Endothelial cell (in vitro differentiated cells): ENCODE measurements at places on chromosomes 3 and 15.

DNA sequence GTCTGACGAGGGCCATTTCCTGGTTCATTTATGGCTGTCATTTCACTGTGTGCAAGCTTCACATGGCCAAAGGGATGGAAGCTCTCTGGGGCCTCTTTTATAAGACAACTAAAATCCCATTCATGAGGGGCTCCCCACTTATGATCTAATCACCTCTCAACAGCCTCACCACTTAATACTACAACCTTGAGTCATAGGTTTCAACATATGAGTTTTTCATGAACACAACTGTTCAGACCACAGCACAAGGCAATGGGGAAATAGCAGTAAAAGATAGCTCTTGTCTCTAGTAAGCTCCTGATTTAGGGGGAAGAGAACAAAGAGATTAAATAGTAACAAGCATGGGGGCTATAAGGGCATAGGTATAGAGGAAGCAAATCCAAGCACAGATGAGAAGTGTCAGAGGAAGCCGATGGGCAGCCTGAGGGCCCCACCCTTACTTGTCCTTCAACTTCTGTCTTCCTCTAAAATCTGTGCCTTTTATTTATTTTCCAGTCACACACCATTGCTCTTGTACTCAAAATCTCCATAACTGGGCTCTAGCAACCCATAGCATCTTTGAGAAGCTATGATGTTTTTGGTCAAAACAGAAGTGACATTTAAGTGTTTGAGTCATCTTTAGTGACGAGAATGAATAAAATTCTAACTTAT is 329.1 kb downstream of the UNC13C start:
- no peak for DNase-seq

- no peak for DNase-seq
Measured at GRCh38 chr3:63707731-63708130, 55.3 kb downstream of the SNTN start.

DNA sequence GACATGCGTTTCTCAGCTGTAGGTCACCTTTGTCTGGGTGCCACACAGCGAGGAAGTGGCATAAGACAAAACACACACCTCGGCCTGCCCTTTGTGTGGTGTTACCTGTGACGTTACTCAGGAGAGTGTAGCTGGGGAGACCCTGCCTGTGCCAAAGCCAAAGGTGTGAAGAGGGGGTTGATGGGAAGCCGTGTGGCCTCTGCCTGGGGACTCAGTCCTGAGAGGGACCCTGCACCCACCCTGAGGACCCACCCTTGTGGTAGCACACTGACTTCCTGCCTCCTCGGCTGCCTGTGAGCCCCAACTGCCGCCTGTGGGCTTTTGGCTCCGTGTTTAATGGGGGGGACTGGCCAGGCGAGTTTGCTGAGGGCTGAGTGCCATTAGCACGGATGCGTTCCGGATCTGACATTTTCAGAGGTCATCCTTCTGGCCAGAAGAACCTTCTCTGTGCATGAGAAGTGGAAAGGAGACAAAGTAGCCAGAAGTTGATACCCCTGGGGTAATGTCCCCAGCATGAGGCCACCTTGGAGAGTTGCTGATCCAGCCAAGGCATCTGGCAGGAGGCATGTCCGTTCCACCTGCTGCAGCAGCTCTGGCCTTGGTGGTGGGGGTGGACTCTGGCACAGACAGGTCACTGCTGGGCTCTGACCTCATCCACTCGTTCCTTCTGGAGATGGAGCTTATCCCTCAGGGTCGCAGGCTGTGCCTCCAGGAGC is 51.8 kb upstream of the FURIN start:
- no peak for DNase-seq

- DNase-seq, result no peak
Measured at GRCh38 chr15:69116391-69116790, 44.0 kb upstream of the GLCE start.

- DNase-seq, result no peak
Measured at GRCh38 chr3:111797171-111797615, 61.9 kb upstream of the PHLDB2 start.

DNA sequence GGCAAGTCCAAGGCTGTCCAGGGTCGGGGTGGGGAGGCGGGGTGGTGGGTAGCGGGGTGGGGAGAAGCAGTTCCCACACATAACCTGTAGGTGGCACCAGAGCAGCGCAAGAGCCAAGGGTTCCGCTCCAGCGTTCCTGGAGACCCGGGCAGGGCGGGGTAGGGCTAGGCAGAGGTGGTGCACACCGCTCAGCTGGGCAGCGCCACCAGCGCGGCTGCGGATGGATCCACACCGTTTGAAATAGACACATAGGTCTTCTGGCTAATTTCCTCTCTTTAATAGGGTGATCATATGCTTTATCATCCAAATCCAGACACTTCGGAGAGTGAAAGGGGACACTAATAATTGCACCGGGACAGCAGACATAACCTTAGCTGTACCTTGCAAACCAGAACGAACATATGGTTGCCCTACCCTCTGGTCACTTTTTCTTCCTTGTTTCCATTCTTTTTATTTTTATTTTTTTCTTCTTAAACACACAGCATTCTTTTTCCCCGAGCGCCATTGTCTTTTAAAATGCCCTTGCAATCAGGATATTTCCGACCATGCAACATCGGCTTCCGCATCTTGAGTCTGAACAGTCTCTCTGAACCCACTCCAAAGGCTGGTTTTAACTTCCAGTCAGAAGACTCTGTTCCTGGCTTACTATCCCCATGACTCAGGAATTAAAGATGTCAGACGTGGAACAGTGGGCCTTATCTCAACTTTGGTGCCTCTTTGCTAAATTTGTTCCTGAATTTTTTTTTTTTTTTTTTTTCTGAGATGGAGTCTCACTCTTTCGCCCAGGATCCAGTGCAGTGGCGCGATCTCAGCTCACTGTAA is 12.5 kb upstream of the ZSCAN2 start:
- peak; percentile 91 for DNase-seq

DNA sequence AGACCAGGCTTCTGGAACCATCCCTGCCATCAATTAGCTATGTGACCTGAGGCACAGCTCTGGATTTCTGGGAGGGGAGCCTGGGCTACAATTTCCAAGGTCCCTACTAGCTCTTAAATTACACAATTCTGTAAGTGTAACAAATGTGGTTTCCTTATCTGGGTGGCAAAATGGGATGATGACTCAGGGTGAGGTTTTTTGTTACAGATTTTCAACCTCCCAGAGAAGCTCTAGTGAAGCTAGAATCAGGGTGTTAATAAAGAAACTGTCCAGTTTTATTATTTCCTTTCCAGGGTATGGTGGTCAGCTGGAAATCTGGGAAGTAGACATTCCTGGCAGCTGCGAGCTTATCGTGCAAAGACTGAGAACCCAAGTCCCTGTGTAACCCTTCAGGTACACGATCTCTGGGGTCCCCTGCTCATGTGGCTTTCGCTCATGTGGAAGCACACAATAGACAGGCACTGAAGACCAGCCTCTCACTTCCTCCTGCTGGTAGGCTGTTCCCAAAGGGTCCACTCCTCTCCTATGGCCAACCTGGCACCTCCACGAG is 7.3 kb downstream of the RAB27A start:
- no peak for DNase-seq

- DNase-seq, result no peak
Measured at GRCh38 chr15:72859757-72860145, 76.2 kb upstream of the ADPGK start.

- DNase-seq, result no peak
Measured at GRCh38 chr15:91142106-91142744, 42.2 kb downstream of the SV2B start.

- DNase-seq, result no peak
Measured at GRCh38 chr3:108705045-108705444, 52.2 kb downstream of the RETNLB start.

- no peak for DNase-seq
Measured at GRCh38 chr3:10187290-10187876, 22.7 kb downstream of the IRAK2 start.

DNA sequence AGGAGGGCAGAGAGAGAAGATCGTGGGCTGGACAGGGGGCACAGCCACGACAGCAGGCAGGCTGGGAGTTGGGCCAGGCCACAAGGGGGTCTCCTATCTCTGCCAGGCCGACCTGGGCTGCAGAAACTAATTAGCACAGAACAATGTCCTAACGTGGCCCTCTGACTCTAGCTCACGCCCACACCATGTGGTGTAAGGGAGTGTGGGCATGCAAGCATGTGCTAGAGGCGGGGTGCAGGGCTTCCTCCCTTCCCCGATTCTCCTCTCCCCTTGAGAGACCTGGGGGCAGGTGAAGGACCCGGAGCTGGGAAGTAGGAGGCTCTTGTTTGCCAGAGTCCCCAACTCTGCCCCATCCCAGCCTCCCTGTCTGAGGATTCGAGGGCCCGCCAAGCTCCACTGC is 65.5 kb downstream of the LINGO1 start:
- DNase-seq, result no peak

DNA sequence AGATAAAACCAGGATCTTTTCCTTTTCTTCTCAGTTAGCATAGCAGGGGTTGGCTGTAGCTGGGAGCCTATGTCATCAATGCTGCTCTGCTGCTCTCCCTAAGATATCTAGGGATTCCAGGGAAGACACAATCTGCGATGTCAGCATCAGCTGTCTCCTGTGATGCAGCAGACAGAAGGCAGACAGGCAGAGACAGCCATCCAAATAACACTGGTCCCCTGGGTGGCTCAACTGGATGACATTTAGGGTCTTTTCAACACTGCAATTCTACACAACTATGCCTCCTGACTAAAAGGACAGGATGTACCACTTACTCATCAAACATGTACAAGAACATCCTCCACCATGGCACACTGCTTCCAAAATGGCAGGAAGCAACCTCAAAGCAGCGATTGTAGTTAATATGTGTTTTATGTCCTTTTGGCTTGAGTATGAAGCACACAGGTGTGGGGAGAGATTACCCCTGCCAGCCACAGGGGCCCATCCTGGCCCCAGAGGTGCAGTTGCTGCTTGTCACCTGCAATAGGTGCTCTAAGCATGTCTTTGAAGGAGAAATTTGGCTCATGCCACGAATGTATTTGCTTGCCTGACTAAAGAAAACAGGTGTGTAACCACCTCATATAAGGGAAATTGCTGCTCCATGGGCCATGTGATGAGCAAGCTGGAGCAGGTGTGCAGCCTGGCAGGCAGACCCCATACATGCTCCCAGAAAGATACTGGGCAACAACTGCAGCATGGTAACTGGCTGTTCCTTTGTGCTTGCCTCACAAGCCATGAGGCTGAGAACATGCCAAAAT is 357.8 kb downstream of the VPS13C start:
- no peak for DNase-seq

- no peak for DNase-seq
Measured at GRCh38 chr3:150238995-150239619, 169.0 kb upstream of the TSC22D2 start.

DNA sequence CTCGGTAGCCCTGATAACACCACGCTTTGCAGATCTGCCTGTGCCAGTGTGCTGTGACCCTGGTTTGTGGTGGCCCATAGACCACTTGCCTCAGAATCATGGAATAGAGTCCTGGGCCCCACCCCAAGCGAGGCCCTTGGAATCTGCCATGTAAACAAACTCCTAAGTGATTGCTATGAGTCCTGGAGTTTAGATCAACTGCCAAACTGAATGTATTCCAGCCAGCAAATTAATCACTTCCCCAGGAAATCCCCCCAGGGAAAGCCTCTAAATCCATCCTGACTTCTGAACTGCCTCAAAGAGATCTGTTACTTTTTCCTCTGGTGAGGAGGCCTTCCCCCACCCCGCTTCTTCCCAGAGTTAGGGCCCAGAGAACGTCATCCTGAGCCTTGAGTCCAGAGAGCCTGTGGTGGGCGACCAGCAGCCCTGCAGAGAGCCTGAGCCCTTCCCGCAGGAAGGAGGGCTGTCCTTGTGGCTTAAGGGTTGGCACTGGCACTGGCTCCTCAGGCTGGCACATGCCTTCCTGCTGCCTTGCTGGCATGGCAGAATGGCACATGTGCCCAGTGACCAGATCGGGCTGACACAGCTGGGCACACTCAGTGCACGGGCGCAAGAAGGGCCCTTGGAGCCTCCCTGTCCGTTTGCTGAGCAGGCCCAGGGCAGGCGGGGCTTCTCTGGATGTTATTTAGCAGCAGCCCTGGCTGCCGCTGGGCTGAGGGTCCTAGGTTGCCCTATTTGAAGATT is 50.6 kb upstream of the PLXNA1 start:
- no peak for DNase-seq

GRCh38 chr3:59800481-59800880 is 750.7 kb upstream of the CFAP20DC start:
- no peak for DNase-seq

DNA sequence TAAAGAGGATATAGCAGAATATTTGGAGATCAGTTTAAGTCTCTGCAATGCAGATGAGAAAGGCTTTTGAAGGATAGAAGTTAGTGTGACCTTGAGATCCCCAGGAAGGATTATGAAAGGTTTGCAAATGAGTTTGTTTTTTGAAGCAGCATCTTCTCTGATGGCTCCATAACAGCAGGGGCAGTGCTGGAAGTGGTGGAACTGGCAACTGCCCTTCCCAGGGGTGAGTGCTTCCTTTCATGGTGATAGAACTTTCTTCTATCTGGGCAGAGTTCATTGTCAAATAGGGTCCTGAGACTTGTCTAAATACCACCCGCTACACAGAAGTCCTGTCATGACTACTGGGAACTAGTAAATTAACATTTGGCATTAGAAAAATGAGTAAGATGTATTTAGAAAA is 314.2 kb upstream of the MCTP2 start:
- no peak for DNase-seq

DNA sequence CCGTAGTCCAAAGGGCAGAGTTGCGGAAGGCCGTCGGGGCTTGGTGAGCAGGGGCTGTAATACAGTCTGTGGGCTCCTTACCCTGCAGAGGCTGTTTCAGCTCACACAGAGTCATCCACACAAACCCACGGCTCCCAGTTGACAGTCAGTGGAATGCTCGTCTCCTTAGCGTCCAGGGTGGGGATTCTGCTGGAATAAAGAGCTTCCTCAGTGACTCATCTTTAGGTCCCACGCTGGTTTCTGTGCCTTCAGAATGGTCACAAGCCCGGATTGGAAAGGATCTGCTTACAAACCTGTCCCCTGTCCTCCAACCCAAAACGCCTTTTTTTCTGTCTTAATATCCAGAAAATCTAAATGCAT is 201.3 kb upstream of the TPM1 start:
- no peak for DNase-seq

- no peak for DNase-seq
Measured at GRCh38 chr3:111819927-111820326, 39.1 kb upstream of the PHLDB2 start.

DNA sequence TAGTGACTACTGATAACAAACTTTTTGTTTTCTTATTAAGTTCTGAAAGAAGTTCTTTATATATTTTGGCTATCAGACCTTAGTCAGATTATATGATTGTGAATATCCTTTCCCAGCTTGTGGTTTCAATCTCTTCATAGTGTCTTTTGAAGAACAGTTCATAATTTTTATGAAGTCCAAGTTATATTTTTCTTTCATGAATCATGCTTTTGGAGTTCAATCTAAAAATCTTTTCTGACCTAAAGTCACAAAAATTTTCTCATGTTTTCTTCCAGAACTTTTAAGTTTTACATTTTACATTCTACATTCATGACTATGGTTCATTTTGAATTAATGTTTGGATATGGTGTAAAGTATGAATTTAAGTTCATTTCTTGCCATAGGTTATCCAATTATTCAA is 34.2 kb upstream of the OCA2 start:
- DNase-seq, result no peak

- no peak for DNase-seq
Measured at GRCh38 chr15:47721676-47722075, 4.4 kb downstream of the SEMA6D start.

- no peak for DNase-seq
Measured at GRCh38 chr15:75594276-75594675, 15.2 kb upstream of the PTPN9 start.

GRCh38 chr15:91140601-91141000 is 40.5 kb downstream of the SV2B start:
- no peak for DNase-seq
